ENCODE measurements at places on chromosomes 16 and 17.

- no peak for DNase-seq
Observed at GRCh38 chr16:49701789-49702494, 154.0 kb downstream of the ZNF423 start.

- DNase-seq: no peak
Observed at GRCh38 chr16:70701036-70701435, 15.2 kb upstream of the MTSS2 start.

GRCh38 chr17:9006175-9006767, 15.0 kb upstream of the NTN1 start:
- no peak for DNase-seq

DNA sequence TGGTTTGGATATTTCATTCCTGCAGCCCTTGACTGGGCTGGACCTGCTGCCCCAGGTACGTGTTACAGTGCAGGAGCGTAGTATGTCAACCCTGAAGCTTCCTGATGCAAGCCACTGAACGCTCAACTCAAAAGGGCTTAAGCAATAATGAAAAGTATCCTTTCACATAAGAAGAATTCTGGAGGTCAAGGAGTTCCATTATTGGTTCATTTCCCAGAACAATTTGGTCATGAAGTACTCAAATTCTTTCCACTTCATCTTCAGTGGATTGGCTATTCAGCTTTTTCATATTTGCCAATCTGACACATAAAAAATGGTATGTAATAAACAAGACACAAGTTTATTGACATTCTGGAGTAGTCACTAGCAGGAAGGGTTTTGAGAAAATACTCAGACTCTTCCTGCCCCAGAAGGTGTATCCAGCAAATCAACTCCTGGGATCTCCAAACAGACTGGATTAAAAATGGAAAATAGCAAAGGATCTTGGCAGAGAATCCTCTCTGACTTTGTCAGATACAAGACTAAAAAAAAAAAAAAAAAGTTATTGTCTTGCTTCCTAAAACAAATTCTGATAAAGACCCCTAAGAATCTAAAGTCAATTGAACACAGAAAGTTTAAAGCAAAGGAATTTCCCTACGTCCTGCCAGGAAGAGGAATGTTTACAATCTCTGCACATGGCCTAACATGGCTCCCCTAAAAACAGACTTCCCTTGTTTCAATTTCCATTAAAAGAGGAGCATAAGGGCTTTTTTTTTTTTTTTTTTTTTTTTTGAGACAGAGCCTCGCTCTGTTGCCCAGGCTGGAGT, 37.5 kb upstream of the WSB1 start:
- no peak for DNase-seq

All from Caco-2 (cell line).